ENCODE measurements at places on chromosomes 1 and 21.

GRCh38 chr21:35038772-35039319 lies 10.3 kb downstream of the RUNX1 start:
- DNase-seq: no peak

GRCh38 chr21:43015906-43016540 lies 41.7 kb downstream of the PKNOX1 start:
- DNase-seq: no peak

DNA sequence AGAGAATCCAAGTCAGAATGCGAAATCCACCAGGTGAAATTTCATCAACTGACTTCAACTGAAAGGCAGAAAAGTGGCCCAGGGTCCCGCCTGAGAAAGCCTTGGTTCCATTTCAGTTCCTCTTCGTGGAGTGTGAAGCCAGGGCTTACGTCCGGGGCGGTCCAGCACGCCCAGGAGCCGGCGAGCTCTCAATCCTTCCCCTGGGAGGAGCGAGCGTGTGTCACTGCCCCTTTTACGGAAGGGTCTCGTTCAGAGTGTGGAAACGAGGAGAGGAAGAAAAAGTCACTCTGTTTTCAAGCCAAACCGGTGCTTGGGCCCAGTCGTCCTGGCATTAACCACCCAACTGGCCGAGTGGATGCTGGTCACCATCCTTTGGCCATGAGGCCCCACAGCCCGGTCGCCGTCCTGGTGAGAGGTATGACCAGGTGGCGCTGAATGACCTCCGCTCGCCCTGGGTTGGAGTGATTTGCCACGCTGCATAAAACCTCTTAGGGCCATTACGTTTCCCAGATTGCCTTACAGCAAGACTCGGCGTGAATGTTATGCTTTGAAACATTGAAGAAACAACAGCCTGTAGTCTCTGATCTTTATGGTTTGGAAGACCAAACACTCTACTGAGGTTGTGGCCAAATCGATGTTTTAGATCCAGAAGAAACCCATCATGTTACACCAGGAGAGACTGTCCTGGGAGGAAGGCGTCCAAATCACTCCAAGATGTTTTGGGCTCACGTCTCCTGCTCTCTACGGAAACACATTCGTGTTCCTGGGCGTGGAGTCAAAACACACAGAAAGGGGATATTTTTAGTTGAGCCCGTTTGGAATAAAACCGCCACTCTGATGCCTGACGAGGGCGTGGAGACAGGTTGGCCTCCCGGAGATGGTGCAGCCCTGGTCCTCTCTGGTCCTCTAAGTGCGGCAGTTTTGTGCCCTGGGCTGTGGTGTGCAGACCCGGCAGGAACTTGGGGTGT lies 93.6 kb upstream of the ACTRT2 start:
- DNase-seq: no peak

GRCh38 chr1:19974822-19975416 lies 4.5 kb downstream of the PLA2G2A start:
- no peak for DNase-seq

Data from SK-N-MC (cell line).